ENCODE measurements at places on chromosomes 4 and X.

- DNase-seq = no peak
These were observed 128.4 kb downstream of the FHDC1 start for GRCh38 chr4:153064571-153064970.

GRCh38 chr4:170491981-170492380, 402.2 kb upstream of the AADAT start:
- DNase-seq = no peak

- no peak for DNase-seq
These were observed 5.7 kb downstream of the GPC3 start for GRCh38 chrX:133979641-133980230.

- no peak for DNase-seq
These were observed 18.7 kb downstream of the ANTXR2 start for GRCh38 chr4:80054375-80054774.

DNA sequence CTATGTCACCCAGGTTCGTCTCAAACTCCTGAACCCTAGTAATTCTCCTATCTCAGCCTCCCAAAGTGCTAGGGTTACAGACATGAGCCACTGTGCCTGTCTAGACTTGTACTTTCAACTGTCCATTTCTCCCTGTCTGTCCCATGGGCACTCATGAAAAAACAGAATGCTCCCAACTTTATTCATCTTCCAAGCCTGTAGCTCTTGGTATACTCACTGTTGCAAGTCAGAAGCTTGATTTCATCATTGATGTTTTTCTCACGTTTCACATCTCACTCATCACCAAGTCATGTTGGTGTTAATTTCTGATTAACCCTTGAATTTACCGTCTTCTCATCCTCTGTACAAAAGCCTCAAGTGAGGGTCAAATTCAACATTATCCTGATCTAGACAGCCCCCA, 7.3 kb upstream of the SRP72 start:
- no peak for DNase-seq

- no peak for DNase-seq
These were observed 87.2 kb downstream of the MAOA start for GRCh38 chrX:43743100-43743822.

DNA sequence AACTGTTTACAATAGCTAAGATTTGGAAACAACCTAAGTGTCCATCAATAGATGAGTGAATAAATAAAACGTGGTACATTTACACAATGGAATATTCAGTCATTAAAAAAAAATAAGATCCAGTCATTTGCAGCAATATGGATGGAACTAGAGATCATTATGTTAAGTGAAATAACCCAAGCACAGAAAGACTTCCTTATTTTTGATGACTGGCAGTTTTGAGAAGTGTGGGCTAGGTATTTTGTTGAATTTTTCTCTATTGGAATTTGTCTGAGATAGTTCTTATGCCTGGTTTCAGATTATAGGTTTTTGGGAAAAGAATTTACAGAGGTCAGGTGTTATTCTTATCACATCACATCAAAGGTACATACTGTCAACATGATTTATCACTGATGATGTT, 293.8 kb upstream of the ARSJ start:
- DNase-seq = no peak

DNA sequence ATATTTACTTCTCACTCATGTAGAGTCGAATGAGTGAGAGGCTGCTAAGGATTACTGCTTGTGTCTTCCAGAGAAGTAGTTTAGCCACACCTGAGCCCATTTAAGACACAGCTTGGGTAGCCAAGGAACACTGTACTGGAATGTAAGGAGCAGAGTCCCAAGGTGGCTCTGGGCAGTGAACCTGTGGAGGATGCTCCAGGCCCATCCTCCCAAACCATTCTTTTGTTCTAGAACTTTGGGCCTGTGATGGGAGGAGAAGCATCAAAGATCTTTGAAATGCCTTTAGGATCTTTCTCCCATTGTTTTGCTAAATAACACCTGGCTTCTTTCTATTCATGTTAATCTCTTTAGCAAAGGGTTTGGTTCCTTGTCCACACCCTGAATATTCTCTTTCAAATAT, 162.2 kb downstream of the KLHL4 start:
- no peak for DNase-seq

DNA sequence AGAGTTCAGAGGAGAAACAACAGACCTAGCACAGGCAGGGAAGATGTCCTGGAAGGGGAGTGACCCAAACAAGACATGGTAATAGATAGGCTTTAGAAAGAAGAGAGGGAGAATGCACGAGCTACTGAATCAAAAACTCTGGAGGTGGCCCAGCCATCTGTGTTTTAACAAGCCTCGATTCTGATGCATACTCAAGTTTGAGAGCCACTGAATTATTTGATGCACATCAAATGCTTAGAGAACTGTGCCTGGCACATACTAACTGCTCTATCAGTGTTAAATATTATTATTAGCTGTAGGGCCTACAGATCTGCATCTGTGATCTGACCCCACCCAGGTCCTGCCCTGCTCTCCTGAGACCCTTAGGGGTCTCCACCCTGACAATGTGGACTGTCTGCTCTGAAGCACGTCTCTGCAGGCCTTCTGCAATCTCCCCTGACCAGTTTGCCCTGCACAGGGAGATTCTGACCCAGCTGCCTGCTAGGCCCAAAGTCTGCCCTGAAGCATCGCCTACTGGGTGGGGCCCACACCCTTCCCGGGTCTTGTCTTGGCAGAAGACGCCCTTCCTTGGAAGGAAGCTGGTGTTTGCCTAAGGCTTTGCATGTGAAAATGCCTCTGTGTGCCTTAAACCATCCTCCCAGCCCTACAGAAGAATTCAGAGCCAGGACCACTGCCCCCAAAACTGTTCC, 201.5 kb upstream of the KLF3 start:
- DNase-seq = no peak

- DNase-seq = no peak
These were observed 338.7 kb downstream of the FBXW7 start for GRCh38 chr4:152197211-152197610.

- DNase-seq = no peak
These were observed 2.0 kb upstream of the FATE1 start for GRCh38 chrX:151713849-151714248.

DNA sequence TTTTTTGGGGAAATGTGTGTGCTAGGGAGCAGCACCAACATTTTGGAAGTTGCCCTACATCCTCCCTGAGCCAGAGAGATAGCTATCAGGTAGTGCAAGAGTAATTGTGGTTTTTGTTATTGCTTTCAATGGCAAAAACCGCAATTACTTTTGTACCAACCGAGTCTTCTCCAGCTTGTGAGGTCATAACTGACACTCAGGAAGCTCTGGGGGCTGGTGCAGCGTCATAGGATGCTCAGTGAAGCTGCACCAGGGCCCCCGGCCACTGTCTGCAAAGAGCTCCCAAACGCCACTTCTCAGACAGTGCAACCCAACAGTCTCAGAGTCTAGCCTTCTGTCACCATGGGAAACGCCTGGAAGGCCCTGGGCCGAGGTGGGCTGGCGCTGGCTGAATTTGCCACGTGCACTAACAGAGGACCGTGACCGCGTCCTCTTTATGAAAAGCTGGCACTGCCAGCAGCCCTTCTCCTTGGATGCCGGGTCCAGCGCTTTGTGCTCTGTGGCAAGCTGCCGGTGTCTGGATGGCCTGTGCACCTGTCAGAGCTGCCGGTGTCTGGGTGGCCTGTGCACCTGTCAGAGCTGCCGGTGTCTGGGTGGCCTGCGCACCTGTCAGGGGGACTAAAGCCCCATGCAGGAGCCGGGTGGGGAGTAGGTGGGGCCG, 19.4 kb downstream of the SH3TC1 start:
- DNase-seq = no peak

- no peak for DNase-seq
These were observed 16.8 kb downstream of the CCDC149 start for GRCh38 chr4:24896056-24896455.

DNA sequence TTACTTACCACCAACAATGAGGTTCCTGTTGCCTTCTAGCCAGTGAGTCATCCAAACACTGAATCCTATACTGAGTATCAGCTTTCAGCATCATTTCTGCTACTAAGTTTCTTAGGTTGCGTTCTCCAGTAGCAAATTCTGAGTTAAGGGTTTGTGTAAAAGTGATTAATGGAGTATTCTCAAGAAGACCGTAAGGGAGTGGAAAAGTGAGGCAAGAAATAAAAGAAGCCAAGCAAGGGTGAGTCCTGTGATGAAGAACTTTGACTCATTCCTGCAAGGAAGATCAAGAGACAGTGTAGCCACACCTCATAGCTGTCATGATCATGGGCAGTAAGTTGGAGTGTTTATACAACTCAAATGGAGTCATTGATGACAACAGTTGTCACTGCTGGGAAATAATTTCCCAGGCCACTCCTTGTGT, 446.2 kb downstream of the RAPGEF2 start:
- no peak for DNase-seq

DNA sequence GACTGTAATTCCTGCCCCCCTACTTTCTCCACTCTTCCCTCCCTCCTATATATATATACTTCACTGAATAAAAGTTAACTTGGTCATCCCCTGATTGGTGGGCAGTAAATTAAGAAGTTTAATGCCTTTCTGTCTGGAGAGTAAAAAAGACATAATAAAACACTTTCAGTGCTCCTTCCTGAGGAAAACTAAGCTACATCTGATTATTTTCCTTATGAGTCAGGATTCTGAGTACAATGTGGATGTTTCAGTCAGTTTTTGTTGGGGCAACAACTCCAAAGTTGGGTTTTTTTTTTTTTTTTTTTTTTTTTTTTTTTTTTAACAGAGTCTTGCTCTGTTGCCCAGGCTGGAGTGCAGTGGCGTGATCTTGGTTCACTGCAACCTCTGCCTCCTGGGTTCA, 22.0 kb upstream of the SUPT20HL2 start:
- no peak for DNase-seq

- DNase-seq = no peak
These were observed 19.6 kb downstream of the FAT1 start for GRCh38 chr4:186704057-186704456.
